ENCODE measurements at places on chromosomes 1 and 21.

- DNase-seq: no peak
Observed at GRCh38 chr1:26493267-26493666, 21.0 kb downstream of the HMGN2 start.

GRCh38 chr1:202268817-202269216, 72.9 kb downstream of the UBE2T start:
- DNase-seq: no peak

DNA sequence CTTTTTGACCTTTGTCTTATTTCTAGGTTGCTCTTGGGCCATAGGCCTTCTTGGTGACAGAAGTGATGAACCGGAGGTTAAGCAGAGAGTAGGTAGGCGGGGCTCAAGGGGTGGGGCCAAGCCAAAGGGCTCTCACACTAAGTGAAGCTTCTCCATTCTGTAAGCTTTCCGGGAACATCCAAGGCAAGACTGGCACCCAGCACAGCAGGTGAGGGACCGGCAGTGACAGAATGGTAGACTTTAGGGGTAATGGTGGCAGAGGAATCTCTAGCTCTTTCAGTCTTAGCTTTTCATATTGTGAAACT, at the start of gene TNFAIP8L2:
TSS of gene TNFAIP8L2 (plus strand) at position 135 of the 305 bp plus-strand sequence. CDS start 2,049 bp downstream, outside the sequence.
- no peak for DNase-seq

GRCh38 chr1:11152755-11153154, 36.4 kb upstream of the ANGPTL7 start:
- DNase-seq: no peak

GRCh38 chr1:208445758-208446203, 201.6 kb upstream of the PLXNA2 start:
- no peak for DNase-seq

GRCh38 chr1:69139007-69139406, 428.7 kb upstream of the LRRC7 start:
- DNase-seq: peak; percentile 42
